ENCODE measurements at places on chromosomes 4 and X. TPM values are rescaled to one million over a fixed set of nuclear protein-coding genes. Genes with fewer than 3 reads are reported as not detected.

DNA sequence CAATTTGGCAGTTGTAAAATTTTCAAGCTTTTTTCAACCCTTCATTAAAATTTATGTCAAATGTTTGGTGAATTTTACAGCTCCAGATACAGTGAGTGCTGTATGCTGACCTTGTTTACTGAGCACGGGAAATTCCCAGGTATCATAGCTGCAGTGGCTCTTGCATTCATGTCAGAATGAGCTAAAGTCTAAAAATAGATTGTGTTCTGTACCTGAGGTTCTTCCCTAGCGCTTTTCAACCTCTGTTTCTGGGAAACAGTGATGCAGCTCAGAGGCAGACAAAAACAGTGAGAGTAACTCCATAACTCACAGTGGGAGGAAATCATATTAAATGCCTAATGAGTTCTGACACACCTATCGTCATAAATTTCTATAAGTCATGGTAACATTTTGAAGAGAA lies 393.8 kb upstream of the GNPDA2 start:
- DNase-seq = no peak

DNA sequence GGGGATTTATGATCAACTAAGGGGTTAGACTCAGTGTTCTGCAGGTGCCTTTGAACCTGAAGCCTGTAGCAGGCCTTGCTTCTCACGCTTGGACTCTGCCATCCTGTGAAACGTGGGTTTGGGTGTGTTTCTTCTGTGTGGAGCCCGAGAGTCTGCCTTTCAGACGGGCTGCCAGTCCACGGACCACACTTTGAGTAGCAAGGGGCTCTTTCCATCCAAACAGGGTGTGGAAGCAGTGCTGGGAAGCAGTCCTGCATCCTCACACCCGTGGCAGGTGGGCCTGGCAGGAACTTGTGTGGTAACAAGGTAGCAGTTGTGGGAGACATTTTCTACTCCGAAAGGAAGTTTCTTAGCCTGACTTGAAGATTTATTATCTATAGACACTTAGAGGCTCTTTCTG lies 22.7 kb downstream of the RGS12 start:
- DNase-seq = no peak

DNA sequence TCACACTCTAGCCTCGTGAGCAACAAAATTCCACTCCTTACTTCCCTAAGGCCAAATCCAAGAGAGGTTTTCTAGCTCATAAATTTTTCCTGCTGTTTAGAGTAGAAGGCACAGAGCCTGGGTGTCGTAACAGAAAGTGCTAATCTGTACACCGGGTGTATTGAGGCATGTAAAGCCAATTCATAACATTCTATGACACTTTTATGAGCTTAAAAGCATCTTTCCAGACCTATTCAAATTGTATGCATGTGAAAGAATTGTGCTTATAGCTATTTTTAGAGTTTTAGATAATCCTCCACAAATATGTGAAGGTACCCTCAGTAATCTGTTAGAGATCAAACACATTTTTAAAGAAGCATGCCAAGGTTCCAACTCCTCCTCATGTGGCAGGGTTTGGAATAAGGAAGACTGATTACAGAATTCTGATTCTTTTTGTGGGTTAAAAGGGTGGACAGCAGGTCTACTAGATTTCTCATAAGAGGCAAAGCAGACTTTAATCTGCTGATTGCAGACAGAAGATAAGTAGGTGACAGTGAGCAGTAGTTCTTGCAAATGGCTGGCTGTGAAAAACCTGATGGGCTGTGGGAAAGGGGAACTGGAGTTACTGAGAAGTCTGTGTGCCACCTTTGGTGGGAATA lies 25.5 kb upstream of the LRCH2 start:
- DNase-seq = no peak

GRCh38 chrX:129233786-129234185 lies 289.5 kb downstream of the SMARCA1 start:
- DNase-seq = no peak

DNA sequence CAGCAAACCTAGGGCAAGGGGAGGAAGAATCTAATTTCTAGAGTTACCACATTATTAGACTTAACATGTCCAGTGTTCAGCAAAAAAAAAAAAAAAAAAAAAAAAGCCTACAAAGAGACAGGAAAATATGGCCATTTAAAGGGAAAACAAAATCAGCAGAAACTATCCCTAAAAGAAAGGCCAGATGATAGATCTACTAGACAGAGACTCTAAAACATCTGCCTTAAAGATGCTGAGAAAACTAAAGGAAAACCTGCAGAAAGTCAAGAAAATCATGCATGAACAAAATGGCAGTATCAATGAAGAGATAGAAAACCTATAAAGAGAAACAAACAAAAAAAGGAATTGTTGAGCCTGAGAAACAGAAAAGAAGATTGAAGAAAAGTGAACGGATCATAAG lies 43.8 kb downstream of the NELFA start:
- DNase-seq = no peak

GRCh38 chr4:1626151-1626550 lies 58.0 kb downstream of the FAM53A start:
- DNase-seq = peak; percentile 63

- DNase-seq = no peak
These were observed 560.7 kb upstream of the TENM3 start for GRCh38 chr4:181682367-181683047.

DNA sequence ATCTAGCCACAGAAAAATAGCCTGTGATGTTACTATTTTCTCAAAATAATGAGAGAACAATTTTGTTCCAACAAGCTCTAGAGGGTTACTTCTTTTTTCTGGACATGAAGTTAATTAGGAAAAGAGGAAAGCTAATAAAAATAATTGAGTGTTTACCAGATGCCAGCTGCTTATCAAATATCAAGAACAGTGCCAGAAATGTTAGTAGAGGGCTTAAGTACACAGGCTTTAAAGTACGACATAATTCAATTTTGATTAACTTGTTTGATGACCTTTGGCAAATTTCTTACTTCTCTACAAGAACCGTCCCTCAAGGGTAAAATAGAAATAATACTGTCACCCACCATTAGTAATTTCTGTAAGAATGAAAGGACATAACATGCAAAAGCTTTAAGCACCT lies 977.0 kb downstream of the FSTL5 start:
- no peak for DNase-seq

DNA sequence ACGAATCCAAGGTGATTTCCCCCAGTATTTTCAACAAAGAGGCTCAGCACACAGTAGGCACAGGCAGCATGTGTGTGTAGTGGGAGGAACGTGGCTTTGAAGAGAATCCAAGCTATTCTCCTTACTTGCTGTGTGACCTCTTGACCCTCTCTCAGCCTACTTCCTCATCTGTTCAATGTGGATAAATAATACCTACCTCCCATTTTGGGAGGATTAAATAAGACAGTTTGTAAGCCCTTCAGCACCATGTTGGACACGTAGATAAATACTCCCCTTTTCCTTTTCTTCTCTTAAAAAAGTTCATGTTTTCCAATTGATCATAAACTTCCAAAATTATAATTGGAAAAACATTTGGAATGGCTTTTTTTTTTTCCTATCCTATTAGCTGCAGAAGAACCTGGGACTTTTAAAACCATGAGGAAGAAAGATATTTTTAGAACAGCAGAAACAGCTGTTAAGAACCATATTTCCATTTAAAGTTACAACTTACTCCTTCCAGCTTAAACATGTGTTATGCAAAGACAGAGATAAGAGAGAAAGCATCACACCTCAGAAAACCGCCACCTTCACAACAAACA lies 56.1 kb upstream of the TMEM131L start:
- no peak for DNase-seq

- no peak for DNase-seq
These were observed 883 bp upstream of the KLHL4 start for GRCh38 chrX:87516717-87517121.

DNA sequence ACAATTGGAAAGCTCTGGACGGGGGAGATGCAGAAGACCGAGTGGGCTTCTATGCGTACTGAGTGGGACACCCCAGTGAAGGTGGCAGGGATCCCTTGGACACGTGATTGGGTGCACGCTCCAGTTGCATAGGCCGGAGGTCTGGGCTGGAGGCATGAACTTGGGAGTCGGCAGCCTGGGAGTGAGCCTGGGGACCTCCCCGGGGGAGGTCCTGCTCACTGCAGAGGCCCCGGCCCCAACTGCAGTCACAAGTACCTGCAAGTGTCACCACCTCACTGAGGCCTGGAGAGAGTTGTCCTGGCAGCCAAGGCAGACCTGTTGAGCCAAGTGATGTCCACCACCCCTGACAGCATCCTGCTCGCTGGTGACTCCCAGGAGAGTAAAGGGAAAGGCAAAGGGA lies 49.3 kb upstream of the HMX1 start:
- no peak for DNase-seq

Gene IQCM
- not detected for total RNA-seq

Gene GPC4
- 58.0 TPM for total RNA-seq

Gene UCP1
- total RNA-seq = not detected

Gene SLC25A4
- total RNA-seq = 41.2 TPM

Gene GPR173
- 0.86 TPM for total RNA-seq

Gene PRDM8
- 2.1 TPM for total RNA-seq

Data from upper lobe of left lung (tissue), 6 donors.